ENCODE measurements at places on chromosomes 4 and X.

DNA sequence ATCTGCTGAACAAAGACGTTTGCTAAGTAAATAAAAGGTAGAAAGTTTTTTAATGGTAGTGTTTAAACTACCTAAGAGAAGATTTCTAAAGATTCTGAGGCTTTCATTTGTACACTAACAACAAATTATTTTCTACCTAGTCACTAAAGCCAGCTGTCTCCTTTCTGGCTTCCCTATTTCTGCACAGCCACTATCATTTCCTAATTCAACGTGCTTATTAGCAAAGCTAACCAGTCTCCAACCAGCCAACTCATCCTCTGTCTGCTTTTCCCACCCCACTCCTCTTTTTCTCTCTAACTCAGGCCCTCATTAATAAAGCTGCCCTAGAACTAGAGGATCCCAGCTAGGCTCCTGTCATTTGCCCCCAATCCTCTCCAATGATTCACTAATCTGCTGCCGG, 118.2 kb downstream of the ZNF827 start:
- DNase-seq, result no peak

GRCh38 chr4:81052119-81053068, 21.9 kb downstream of the BMP3 start:
- DNase-seq, result peak; percentile 66

GRCh38 chrX:135416546-135416945, 5.2 kb upstream of the SMIM10L2A start:
- DNase-seq, result no peak

DNA sequence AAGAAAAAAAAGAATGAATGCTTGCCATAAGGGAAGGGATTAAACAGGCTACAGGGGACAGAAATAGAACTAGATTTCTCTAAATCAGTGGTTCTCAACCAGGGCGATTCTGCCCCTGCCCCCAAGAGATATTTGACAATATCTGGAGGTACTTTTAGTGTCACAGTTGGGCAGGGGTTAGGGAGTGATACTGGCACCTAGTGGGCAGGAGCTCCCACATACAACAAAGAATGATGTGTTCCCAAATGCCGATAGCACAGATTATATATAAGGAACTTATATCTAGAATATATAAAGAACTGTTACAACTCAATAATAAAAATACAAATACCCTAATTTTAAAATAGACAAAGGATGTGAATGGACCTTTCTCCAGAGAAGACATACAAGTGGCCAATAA, 14.7 kb downstream of the S100G start:
- no peak for DNase-seq

- no peak for DNase-seq
Observed at GRCh38 chrX:44314259-44314734, 29.2 kb downstream of the EFHC2 start.

DNA sequence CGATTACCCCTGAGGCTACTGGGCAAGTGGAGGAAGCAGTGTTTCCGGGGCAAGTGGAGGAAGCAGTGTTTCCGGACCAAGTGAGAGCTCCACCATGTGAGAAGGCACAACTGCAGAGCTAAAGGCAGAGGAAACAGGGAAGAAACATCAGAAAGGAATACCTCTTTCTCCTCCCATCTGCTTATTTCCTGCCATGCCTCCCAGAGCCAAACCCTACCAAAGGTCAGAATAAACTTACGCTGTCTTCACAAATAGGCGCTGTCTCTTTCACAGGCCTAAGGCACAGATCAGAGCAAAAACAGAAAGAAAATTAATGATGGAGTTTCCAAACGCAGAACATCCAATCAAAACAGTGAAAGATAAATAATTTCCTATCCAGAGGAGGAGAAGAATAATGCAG, 153.0 kb downstream of the ATOH1 start:
- DNase-seq, result no peak

DNA sequence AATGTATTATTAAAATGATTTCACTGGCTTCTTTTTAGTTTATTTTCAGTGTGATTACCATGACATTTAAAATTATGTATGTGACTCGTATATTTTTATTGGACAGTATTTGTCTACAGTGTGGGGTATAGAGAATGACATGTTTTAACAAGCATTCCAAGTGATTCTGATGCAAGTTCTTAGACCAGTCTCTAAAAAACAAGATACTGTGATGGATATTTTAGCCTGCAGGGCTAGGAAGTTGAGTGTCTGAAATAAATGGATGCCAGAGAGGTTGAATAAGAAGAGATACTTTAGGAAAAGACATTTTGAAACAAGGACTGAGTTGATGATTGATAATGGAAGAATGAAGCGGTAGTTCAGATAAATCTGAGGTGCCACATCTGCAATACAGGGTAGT, 3.5 kb upstream of the MAD2L1 start:
- no peak for DNase-seq

DNA sequence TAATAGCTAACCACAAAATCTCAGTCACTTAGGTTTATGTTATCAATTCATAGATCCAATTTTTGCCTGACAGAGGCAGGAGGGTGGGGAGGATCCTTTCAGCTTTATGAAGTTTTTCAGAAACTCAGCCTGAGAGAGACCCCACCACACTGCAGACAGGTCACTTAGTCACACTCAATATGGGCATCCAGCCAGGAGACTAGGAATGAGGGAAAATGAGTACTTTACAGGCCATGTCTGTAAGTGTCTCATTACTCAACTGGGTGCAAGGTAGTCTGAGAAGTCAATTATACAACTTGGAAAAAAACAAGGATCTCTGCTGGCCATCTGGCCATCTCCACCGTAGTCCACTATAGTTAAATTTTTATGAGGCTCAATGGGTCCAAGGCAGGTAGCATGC, 365.9 kb downstream of the INPP4B start:
- DNase-seq, result no peak

GRCh38 chrX:38278682-38279081, 48.6 kb downstream of the RPGR start:
- no peak for DNase-seq

DNA sequence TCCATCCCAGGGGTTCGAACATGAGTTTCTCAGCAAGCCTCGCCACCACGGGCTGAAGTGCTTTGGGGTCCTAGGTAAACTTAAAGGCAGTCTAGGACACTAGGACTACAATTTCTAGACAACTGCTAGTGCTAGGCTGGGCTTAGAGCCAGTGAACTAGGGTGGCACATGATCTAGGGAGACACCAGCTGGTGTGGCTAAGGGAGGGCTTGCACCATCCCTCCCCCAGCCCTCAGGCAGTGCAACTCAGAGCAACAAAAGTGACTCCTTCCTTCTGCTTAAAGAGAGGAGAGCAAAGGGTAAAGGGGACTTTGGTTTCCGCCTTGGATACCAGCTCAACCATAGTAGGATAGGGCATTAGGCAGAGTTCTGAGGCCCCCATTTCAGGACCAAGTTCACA, 162.5 kb upstream of the AFF2 start:
- DNase-seq, result no peak

DNA sequence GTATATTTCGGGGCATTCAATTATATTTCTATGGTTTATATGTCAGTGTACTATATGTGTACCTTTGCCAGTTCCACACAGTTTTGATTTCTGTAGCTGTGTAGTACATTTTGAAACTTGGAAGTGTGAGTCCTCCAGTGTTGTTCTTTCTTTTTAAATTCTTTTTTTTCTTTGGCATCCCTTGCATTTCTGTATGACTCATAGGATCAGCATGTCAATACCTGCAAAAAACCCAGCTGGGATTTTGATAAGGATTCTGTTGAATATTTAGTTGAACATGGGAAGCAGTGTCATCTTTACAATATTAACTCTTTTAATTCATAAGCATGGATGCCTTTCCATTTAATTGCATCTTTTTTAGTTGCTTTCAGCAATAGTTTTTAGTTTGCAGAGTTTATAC, 100.0 kb downstream of the SH3BGRL start:
- DNase-seq, result no peak

DNA sequence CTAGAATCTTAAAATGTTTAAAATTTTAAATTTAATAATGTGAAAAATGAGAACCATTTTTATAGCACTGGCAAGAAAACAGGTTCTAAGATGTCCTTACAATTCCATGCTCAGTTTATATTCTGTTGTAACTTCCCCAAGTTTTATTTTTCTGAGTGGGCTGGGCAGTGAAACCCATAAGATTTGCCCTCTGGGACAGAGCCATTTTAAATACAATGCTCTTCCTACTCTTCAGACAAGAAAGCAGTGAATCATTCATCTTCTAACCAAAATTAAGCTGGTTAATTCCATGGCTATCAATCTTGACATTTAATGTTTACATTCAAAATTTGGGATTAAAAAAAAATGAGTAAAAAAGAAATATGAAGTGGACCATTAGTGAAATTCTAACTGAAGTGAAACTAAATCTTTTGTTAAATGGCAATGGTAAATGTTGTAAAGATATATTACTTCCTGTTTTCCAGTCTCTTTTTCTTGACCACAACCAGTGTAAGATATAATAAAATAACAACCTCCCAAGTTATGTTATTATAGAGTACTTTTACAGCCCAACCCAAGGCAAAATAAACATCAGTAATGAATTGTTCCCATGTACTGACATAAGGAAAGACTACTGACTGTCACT, 37.2 kb upstream of the PTPN13 start:
- no peak for DNase-seq

DNA sequence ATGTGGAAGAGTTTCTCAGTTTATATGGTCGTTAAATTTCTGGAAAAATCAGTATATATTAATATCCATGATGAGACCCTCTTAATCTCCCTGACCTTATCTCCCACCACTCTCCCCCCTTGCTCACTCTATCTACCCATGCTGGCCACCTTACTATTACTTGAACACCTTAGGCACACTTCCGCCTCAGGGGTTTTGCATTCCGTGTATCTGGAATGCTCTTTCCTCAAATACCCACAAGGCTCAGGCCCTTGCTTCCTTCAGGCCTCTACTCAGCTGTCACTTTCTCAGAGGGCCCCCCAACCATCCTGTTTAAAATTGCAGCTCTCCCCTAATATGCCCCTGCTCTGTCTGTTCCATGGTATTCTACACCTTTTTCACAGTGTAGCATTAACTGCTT, 1.9 kb downstream of the KANTR start:
- no peak for DNase-seq

GRCh38 chr4:25030277-25031076, at the start of gene LGI2:
Gene LGI2 (minus strand): TSS chr4:25030946. CDS start chr4:25030693, 253 bp downstream.
- DNase-seq, result peak; percentile 70

- no peak for DNase-seq
Observed at GRCh38 chr4:109998867-109999584, 86.3 kb downstream of the EGF start.

DNA sequence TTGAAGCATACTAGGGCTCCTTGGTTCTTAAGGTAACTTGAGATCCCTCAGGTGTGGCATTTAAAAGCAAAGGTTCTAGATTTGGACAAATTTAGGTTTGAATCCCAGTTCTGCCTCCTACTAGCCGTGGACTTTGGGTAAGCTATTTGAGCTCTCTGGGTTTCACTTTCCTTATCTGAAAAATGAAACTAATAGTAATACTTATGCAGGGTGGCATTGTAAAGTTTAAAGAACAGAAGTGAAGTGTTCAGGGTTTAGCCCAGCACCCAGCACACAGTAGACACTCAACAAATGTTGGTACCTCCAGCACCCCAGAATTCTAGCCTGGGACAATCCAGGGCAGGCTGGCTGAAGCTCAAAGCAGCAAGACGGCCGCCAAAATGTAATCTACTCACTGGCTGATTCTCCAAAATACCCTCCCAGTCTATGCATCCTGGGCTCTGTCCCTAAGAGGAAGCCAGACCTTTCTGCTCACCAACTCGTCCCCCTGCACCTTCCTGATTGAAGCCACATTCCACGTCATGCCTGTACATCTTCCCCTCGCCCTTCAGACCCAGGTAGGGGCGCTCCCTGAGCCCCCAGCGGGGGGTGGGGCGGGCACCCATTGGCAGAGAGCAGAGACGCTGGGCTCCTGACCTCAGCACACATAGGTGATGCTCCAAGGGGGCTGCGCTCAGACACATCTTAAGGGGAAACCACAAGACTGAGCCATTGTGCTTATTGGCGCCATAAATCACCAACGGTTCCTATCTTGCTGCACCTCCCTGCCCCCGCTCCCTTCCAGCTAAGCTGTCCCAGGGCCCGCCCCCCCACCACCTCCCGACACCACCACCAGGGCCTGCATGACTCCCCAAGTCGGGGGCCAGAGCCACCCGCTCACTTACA, 160.6 kb downstream of the BCOR start:
- DNase-seq, result no peak

All from upper lobe of right lung (tissue), 1 donor.